ENCODE measurements at places on chromosomes 5 and 9.

GRCh38 chr5:179404321-179405053 lies 59.2 kb upstream of the ADAMTS2 start:
- no peak for DNase-seq

GRCh38 chr5:148094336-148094735 lies 30.6 kb downstream of the SPINK5 start:
- no peak for DNase-seq

DNA sequence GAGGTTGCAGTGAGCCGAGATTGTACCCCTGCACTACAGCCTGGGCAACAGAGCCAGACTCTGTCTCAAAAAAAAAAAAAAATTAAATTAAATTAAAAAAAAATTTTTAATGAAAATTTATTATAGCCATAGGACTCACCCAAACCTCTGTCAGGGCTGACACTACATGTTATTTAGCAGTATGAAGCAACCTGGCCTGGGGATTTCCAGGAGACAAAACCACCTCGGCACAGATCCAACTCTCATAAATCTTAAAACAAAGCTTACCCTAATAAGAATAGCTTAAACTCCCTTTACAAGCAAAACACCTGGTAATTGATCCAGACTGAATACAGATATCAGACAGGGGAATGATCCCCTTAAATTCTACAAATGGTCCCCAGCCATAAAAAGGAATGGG lies 38.4 kb downstream of the PPP1R2B start:
- no peak for DNase-seq

- no peak for DNase-seq
Observed at GRCh38 chr9:107949061-107949460, 459.5 kb upstream of the KLF4 start.

- no peak for DNase-seq
Observed at GRCh38 chr5:72503888-72504491, 3.2 kb downstream of the ZNF366 start.

DNA sequence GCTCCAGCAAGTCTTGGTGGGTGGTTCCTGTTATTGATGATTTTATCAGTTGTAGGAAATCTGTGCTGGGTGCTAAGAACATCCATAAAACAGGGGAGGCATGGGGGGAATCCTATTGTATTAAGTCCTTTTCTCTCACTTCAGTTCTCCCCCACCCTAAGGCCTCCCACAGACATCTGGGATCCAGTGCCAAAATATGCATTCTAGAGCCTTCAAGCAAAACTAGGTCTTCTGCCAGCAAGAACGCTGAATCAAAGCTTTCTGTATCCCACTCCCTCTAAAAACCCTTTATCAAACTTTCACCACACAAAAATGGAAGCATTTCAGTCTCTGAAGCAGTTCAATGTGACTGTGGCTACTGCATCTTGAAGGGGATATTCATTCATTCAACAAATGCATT lies 281.9 kb downstream of the GAS1 start:
- no peak for DNase-seq

DNA sequence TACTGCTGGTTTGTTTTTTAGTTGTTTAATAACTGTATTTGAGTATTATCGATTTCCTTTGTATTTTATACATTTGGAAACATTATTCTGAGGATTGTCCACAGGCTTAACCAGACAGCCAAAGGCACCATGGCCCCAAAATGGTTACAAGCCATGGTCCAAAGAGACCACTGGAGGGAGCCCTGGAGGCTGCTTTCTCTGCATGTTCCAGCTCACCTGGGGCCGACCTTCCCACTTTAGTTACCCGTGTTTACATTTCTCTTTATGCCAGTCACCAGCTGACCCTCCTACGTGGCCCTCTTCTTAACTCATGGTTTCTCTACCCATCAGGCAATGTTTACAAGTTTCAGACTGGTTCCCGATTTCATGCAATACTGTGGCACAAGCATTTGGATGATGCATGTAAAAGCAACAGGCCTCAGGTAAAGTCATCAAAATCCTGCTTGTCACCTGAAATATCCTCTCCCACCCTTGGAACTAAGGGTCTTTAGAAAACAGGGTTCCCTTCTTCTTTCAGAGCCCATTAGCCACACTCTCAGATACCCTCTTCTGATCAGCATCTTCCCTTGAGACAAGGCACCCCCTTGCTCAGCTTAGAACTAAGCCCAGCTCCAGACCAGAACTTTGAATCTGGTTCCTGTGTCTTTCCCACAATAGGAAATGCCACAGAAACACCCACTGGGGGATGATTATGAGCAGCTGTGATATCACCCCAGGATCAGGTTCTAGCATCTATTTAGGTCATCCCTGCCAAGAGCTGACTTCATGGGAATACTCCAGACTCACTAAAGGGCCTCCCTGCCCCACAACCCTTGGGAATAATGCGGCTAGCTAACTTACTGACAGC lies 49.9 kb upstream of the GARNL3 start:
- peak; percentile 51 for DNase-seq

GRCh38 chr5:122997294-122997693 lies 39.2 kb downstream of the PPIC start:
- no peak for DNase-seq

DNA sequence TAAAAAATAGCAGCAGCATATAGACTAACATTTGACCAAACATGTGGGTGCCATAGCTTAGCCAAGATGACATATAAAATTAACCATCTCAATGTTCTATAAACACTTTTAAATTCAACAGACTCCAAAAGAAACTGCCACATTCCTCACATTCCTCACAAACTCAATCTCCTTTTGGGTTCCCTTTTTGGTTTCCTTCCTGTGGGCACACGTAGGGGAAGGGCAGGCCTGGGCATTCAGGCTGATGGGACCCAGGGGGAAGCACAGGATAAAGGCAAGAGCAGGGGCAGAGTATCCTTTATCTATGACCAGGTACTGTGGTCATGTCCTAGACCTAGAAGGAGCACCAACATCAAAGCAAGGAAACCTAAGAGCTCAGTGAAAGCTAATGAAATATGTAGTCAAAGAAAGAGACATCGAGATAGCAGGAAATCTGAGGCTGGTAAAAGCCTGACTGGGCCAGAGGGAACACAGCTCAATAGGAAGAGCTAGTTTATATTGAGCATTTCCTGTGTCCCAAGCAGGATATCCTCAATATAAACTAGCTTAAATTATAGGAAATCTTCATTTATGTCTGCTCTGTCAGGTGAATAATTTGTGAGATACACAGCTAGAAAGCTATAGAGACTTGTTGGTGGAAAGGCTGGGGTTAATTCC lies 13.6 kb upstream of the ERAP1 start:
- no peak for DNase-seq

DNA sequence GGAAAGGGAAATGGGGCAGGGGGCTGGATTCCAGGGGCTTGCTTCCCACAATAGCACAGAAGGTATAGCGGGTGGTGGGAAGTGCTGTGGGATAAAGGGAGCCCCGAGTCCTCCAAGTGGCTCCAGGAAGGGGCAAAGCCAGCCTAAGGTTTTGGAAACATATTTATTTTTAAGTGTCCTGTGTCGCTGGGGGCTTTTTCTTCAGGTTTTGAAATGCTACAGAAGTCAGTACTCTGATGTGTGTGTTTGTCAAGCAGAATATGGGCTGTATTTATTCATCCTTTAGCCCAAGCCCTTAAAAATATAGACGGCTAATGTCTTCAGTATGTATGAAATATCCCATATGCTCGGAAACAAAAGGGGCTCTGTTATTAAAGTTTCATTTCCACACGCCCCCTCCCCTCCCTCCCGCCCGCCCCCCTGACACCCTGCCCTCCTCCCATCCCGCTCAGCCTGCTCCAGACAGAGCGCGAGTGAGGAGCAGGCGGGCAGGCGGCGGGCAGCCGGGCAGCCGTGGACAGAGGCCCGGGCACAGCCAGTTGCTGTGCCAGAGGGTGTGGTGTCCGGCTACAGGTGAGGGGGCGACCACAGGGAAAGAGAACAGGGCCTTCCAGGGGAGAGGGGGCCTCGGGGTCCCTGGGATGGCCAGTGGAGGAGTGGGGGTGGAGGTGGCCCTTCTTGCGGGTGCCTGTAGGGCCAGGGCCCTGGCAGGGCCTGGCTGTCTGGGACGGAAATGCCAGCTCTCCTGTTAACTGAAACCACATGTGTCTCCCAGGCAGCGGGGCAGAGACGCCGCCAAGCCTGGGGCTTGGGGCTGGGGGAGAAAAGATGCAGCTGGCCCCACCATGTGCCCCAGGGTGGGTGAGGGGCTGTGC lies 39.6 kb upstream of the SYNPO start:
- DNase-seq, result no peak

DNA sequence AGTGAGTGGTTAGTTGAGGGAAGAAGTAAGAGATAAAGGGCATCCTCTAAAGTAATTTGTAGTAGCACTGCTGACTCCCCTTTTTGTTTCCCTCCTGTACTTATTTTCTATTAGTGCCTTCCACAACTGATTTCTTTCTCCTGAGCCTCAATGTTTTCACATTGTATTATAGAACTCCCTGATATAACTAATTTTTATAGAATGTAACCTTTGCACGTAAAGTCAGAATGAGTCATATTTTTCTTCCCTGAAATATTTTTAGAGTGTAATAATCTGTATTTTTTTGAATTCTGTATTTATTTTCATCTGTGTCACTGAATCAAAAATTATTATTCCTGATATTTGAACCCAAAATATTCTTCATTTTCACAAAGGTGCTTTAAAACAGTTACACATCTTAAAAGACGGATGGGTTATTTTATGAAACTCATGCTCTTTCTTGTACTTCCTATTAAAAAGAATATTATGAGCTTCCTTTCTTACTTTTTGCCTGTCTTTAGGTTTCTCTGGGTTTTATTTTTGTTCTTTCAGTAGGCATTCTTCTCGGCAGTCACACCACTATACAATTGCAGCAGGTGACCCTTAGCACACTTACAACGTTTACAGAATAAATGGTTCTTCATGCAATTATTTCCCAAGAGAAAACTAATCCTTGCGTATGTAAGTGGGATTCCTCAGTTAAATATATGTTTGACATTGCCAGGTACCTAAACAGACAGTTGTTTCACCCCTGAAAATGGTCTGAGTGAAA lies 30.5 kb upstream of the DMRTA1 start:
- DNase-seq, result no peak

DNA sequence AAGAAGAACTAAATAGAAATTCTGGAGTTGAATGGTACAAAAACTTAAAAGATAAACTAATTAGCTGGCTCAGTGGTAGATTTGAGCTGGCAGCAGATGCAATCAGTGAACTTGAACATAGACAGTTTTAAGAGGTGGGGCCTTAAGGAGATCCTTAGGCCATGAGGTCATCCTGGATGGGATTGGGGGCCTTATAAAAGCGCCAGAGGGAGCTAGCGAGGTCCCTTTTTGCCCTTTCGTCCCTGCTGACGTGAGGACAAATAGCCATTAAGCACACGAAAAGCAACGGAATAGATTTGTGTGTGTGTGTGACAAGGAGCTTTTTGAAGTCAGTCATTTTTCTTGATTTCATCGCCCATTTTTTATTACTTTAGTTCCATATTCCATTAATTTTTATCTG lies 83.3 kb downstream of the ZNF354C start:
- DNase-seq, result no peak

DNA sequence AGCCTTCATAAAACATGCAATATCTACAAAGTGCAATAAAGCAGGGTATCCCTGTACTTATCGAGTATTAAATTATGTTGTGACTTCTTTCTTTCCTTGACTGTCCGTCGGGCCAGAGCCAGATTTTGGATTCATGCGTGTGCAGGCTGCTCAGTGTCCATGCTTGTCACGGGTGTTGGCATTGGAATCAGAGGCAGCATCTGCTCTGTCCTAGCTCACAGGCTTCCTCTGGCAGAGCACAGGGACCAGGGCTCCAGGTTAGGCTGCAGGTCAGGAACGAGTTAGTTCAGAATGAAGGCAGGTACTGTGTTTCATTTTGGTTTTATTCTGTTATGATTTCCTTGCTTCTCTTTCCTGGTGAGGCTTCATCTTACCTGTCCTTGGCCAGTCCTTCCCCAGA lies 249.8 kb downstream of the AUH start:
- no peak for DNase-seq

DNA sequence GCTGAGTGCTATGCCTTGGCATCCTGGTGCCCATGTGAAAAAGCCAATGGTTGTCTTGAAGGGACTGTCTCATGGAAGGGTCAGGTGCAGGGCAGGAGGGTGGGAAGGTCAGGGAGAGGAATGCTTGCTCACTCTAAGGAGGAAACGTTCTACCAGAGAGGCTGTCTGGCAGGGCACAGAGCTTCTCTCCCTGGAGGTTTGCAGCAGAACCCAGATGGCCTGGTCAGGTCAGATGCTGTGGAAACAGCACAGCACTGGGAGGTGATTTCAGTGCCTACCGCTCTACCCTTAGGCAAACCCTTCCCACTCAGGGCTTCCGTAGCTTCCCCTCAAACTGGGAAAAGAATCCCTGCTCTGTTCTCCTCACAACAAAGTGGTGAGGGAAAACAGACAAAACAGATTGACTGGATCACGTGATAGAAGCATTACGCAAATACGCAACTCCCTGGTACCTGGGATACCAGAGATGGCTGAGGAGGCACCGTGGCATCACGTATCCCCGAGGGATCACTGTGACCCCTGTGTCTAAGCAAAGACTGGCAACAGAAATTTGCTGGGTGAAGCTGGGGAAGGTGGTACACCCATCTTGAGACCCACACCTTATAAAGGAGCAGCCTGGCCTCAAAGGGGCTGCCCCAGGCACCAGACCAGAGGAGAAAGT lies 3.9 kb upstream of the MGAT1 start:
- DNase-seq, result no peak

GRCh38 chr5:25892211-25892610 lies 1146.2 kb downstream of the CDH9 start:
- DNase-seq, result no peak

- no peak for DNase-seq
Observed at GRCh38 chr9:14007190-14007769, 306.7 kb downstream of the NFIB start.

DNA sequence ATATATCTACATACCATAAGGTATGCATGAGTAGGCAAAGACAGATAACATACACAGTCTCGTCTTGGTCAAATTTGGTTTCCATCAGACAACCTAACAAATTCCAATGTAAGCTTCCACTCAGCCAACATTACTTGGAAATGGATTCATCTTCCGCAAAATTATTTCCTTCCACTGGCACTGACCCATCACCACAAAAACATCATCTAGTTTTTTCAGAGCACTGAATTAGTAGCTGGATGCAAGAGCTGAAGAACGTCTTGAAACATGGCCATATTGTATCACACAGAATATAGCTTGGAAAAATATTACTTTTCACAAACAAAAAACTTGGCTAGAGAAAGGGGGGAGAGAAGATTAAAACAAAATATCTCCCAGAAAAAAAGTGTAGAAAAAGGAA lies 73.5 kb downstream of the EFNA5 start:
- DNase-seq, result no peak
